ENCODE measurements at places on chromosomes 1 and 21. TPM values are rescaled to one million over a fixed set of nuclear protein-coding genes. Genes with fewer than 3 reads are reported as not detected.

The FMO5 gene
- total RNA-seq = 1.0 TPM

The FAM151A gene
- total RNA-seq = not detected

The OR2AK2 gene
- not detected for total RNA-seq

The PCP4L1 gene
- total RNA-seq = 0.52 TPM

The CNKSR1 gene
- not detected for total RNA-seq

The HUNK gene
- total RNA-seq = 3.1 TPM

The ITGB2 gene
- 19.8 TPM for total RNA-seq

The PCP4 gene
- not detected for total RNA-seq

The GRHL3 gene
- total RNA-seq = not detected

The TSPEAR gene
- total RNA-seq = not detected

The OLFM3 gene
- total RNA-seq = 0.52 TPM

The KRTAP21-2 gene
- not detected for total RNA-seq

The RSPO1 gene
- not detected for total RNA-seq

The KCNJ9 gene
- total RNA-seq = not detected

The ACTL8 gene
- not detected for total RNA-seq

The SLAMF6 gene
- 0.52 TPM for total RNA-seq

The TRPM2 gene
- total RNA-seq = 1.6 TPM

The DAB1 gene
- 1.6 TPM for total RNA-seq

The LRRC71 gene
- not detected for total RNA-seq

The FCRL1 gene
- under 0.01 TPM for total RNA-seq

The PGM1 gene
- total RNA-seq = 144 TPM

The TRABD2B gene
- total RNA-seq = 0.52 TPM

The CERS2 gene
- 44.4 TPM for total RNA-seq

The LCE3D gene
- total RNA-seq = not detected

The KPRP gene
- total RNA-seq = not detected

The PBX1 gene
- 53.2 TPM for total RNA-seq

The MECR gene
- total RNA-seq = 25.1 TPM
